ENCODE measurements at places on chromosomes 5 and 9.
A peak's percentile ranks its signal among the peaks of the same experiment; 100 is the strongest.

DNA sequence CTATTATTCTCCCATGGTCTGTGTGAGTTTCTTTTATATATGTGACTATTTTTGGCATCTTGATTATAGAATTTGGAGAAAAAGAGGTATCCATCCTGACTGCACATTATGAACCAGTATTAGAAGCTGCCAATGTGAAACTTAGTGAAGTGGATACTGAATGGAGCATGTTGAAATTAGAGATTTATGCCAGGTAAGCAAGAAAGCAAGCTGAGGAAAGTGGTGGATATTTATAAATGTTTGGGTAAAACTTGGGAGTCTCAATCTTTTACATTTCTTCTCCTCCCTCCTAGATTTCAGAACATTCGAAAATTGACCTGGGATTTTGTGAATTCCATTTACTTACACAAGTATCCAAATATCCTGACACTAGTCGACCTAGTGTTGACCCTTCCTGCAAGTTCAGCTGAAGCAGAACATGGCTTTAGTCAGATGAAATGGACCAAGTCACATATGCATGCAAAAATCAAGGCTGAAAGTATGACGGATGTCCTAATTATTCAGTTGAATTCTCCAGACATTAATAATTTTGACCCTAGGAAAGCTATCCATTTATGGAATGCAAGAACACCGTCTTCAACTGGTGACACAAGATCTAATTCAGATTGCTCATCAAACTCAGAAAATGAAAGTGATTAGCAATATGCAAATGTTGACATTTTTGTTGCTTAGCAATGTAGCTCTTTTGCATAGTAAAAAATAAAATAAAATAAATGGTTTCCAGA, 66.8 kb upstream of the IL7R start:
- no peak for DNase-seq

DNA sequence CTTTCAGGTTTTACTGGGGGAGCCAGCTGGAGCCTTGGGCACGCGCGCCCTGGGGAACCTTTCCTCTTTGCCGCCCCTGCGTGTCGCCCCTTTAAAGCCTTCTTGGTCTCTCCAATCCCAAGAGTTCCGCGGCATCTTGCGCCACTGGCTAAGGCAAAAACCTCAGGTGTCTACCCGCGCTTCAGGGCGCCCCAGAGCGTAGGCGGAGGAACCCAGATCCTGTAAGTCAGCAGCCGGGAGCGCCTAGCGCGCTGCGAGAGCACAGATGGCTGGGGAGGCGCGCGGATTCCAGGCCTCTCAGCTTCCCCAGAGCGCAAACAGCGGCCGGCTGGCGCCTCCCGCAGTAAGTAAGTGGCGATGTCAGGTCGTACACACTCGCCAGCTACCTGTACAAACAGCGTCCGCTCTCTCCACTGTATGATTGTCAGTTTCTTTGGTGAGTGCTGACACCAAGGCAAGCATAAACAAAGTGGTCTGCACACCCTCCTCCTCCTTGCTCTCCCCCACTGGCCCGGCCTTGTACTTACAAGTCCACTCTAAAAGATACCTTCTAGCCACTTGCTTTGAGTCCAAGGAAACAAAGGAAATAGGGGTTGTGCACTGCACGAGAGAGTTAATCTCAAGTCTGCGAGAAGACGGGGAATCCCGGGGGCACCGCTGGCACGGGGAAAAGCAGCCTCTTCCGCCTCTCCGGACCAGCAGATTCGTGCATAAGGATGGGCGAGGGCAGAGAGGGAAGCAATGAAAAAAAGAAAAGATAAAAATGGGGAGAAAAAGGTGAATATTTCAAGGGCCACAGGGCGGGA, 2.9 kb downstream of the HTR1A start:
- DNase-seq: no peak

- no peak for DNase-seq
These were observed 59.5 kb upstream of the GNE start for GRCh38 chr9:36317766-36318165.

GRCh38 chr9:114048533-114049415, 29.3 kb downstream of the AMBP start:
- no peak for DNase-seq

GRCh38 chr9:81609782-81610739, 79.3 kb downstream of the TLE1 start:
- no peak for DNase-seq

- no peak for DNase-seq
These were observed 140.4 kb downstream of the ESM1 start for GRCh38 chr5:54844905-54845566.

DNA sequence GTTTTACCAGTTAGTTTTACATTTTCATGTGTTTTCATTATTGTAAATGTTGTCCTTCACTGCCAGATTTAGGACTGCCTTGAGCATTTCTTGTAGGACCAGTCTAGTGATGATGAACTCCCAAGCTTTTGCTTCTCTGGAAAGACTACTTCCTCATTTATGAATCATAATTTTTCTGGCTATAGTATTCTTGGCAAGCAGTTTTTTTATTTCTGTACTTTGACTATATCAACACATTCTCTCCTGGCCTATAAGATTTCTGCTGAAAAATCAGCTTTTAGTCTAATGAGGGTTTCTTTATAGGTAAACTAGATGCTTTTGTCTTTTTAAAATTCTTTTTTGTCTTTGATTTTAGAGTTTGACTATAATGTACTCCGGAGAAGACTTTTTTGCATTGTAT, 256.8 kb upstream of the GRAMD2B start:
- no peak for DNase-seq

DNA sequence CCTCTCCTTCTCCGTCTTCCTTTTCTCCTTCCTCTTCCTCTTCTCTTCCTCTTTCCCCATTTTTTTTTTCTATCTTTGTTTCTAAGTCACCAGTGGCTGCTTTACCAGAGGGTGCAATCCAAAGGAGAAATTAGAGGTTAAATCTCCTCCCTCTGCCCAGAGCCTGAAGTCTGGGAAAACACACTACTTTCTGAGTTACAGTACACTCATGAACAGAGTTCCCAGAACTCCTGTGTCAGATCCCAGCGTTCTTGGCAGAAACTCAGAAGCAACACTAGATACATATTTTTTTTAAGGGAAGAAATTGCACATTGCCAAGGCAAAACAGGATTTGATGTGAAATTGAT, 189.0 kb downstream of the SNCAIP start:
- no peak for DNase-seq

DNA sequence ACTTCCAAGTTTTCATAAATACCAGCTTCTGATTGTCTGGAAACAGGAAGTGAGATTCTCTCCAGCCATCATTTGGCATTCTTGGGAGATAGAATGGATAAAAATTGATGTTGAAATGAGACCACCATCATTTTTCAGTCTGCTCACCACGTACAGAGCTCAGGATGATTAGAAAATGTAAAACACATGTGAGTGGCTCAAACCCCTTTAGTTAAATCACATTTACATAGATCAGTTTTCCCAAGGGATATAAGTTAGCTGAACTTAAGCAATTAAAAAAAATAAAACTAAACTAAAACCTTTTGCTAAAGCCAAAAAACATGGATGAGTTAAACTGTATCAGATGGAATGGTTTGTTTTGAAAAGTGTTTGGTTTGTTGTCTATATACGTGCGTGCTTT, 37.1 kb upstream of the GDNF start:
- no peak for DNase-seq

- DNase-seq: no peak
These were observed 24.4 kb upstream of the RGMB start for GRCh38 chr5:98749046-98749445.

DNA sequence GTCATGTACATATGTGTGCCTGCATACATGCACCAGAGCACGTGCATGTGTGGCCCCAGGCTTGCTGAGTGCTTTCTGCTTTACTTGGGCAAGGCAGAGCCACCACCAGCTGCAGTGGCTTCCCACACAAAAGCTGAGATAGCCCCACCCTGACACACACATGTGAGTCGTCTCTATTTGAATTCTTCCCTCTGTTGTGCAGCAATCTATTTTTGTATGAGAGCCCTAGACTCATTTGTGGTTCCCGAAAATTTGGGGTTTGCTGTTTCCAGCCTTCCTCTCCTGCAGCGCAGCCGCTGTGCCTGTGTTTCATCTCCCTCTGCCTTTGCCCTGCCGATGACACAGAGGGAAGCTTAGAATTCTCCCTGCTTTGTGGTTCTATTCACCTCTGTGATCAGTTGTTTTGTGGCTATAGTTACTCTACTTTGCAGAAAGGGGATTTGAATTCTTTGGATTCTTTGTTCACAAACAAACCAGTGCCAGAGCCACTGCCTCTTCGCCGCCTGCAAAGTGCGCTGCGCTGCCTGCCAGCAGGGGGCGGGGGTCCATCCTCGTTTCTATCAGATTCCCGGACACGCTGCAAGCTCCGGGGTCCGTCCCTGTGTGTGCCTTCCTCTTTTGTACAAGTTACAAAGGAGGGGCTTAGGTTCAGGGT, 95.8 kb upstream of the DAP start:
- DNase-seq: peak; percentile 54

DNA sequence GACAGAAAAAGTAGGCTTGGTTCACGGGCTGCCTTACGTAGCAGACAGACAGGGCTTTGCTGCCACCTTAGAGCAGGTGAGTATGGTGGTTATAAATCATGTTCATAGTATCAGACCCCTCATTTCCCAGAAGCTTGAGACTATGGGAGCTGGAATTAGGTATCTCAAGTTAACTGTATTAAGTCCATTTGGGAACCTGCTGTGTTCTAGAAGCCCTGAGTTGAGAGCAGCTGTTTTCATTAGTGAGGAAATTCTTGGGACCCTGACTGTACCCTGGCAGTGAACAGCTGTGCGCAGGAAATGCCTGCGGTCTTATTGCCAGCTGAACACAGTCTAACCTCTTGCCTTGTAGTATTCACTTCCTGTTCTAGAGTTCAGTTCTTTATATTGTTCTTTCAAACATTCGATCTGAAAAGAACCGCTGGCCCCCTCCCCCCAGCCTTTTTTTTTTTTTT, 29.8 kb downstream of the UGCG start:
- DNase-seq: peak; percentile 52

- DNase-seq: peak; percentile 8
These were observed 291.2 kb downstream of the ADAMTS6 start for GRCh38 chr5:65190328-65191053.

- no peak for DNase-seq
These were observed 40.4 kb downstream of the SAR1B start for GRCh38 chr5:134592141-134592746.

- DNase-seq: no peak
These were observed 86.3 kb upstream of the IRX1 start for GRCh38 chr5:3509290-3509689.

DNA sequence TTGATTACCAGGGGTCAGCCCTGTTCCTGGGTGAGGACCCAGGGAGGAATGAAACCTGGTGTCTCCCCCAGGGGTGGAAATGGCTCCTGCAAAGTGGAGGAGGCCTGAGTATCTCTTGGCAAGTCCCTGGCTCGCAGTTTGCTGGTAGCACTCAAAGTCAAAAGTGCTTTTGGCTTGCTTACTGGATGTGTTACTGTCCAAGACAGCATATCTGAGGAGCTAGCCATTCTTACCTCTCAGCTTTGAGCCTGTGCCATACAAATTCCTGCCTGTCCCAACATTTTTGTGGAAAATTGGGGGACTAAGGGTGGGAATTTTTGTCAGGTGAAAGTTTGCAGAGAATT, 9.9 kb downstream of the ZNF618 start:
- no peak for DNase-seq

- DNase-seq: no peak
These were observed 28.1 kb upstream of the CETN3 start for GRCh38 chr5:90437663-90438062.

GRCh38 chr5:180595381-180596114, 4.2 kb upstream of the SCGB3A1 start:
- no peak for DNase-seq

- no peak for DNase-seq
These were observed 111.9 kb upstream of the FST start for GRCh38 chr5:53368516-53368915.

DNA sequence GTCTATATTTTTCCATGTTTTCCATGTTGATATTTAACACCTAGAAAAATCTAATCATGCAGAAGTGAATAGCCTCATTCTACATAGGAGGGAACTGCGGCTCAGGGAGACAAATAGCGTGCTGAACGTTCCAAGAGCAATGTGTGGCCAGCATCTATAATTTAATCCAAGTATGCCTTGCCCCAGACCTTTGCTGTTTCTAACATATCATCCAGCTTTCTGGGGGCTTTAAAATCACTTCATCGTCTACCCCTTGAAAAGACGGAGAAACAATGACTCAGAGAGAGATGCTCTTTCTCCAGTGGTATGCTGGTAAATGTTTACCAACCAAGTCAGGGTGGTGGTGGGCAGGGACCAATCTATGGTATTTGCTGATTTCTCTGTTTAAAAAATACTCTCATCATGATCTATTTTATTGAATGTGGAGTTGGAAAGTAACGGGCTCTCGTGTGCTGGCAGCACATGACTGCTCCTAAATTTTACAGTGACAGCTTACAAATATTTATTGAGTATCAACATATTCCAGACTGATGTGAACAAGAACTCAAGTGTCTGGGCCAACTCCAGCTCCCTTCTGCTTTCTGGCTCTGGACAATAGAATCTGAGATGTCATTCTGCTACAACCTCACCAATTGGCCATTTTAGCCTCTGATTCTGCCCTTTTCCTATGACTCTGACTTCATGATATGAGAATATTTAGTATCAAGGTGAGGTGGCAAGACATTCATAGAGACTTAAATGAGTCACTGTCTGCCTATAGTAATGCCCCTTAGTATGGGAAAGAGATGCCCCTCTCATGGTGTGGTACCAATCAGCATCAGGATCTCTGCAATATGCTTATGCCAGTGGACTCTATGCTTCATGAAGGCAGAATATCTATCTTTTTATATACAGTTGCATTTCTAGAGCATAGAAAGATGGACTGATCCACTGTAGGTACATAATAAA, 407.4 kb upstream of the TNC start:
- DNase-seq: no peak

DNA sequence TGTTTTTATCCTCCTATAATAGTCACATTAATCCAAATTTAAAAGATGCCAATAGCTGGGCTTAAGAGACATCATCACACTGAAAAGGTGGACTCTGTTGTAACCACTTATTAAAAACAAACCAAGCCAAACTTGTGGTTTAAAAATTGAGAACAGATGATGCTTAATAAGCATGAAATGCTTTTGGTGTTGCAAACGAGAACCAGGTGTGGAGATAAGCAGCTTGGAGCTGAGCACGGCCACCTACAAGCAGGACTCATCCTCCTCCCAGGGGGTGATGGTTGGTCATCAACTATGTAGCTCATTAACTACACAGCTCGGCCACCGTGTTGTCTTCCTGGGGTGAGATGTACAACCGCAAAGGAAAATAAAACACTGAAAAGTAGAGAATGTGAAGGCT, 154.4 kb downstream of the NPR3 start:
- no peak for DNase-seq
